ENCODE measurements at places on chromosomes 5 and 9.

- DNase-seq: no peak
These were observed 25.2 kb downstream of the EMB start for GRCh38 chr5:50415912-50416311.

DNA sequence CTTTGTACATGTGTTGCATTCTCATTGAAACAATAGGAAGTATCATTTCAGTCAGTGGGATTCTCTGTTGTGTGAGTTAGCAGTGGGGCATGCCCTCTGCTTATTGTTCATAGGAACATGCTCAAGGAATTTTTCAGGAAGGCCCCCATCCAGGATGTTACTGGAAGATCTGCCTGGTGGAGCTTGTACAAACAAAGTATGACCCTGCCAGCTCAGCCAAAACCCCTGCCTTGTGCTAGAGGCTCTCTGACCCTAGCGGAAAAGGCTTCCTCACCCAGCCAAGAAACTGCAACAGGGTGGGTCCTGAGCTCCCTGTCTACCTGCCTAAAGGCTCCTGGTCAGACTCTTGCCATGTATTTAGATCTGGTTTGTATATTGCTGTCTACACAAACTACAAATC is 43.2 kb downstream of the MRRF start:
- DNase-seq: no peak

- DNase-seq: no peak
These were observed 207.6 kb downstream of the ZNF462 start for GRCh38 chr9:107070586-107070985.

DNA sequence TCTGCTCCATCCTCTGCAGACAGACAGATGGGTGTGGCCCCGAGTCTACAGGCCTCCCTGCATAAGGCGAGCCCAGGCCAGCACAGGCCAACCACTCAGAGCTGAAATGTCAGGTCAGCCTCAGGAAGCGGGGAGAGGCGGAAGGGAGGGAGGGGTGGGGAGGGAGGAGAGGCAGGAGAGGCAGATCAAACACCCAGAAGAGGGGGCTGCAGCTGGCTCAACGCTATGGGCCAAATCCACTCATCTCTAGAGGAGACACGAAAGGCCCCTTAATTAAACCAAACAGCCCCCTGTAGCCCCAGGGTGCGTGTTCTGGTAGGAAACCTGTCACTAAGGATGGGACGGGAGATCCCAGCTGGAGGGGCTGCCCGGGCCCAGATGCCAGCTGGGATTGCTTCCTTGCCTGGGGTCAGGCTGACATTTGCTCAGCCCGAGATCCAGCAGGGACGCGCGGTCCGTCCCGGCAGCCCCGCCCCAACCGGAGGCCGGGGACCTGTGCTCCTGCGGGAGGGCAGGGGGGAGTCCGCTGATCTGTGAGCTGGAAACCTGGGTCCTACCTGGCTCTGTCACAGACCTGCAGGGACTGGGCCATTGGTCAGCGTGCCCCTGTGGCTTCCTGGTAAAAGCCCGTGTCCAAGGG is 97.2 kb upstream of the SARDH start:
- no peak for DNase-seq

DNA sequence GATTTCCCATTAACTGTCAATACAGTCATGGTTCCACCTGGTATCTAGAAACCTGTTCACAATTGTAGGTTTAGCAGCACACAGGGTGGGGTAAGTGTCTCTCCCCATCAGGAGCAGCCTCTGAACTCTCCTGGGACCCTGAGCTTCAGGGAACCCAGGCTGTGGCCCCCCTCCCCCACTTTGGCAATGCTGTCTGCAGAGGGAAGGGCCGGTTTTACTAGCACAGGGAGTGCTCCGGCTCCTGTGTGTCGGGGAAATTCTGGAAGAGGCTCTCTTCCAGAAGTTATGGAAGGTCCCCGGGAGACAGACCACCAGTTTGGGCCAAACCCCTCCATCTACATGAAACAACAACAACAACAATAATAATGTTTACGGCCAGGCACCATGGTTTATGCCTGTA is 9.9 kb downstream of the DAB2IP start:
- DNase-seq: no peak

GRCh38 chr9:91099436-91099835 is 262.3 kb downstream of the AUH start:
- DNase-seq: no peak

DNA sequence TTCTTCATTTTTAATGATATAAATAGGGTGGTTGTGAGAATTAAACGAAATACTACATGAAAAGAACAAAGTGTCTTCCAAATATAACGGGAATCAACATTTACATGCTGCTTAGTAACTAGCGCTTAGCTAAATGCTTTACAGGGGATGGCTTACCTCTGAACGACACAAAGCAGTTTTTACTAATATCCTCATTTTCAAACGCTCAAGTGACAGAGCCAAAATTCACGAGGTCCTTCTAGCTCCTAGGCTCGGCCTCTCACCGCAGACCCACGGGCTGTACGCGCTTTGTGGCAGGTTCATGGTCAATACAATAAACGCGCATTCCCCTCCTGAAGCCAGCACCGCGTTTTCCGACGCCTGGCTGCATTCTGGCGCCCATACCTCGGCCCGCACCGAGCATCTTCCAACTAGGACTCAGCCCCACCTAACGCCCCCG is 442 bp downstream of the ZNF510 start:
- DNase-seq: no peak

GRCh38 chr5:147369742-147370374 is 135.0 kb downstream of the STK32A start:
- no peak for DNase-seq

DNA sequence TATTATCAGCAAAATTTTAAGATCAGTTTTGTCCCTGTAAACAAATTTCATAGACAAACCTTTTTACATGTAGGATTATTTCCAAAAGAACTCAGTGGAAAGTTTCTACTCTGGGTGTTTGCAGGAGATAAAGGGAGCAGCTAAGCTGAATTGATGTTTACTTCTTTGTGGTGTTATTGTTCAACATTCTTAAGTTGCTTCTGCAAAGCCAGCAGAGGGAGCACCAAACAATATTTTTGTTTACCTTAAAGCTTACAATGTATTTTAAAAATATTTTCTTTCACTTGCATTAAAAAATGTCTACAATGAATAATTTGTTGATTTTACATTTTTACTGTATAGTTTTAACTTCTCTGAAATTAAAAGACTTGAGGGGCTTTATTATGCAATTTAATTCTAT is 135.4 kb downstream of the ATG10 start:
- DNase-seq: no peak

DNA sequence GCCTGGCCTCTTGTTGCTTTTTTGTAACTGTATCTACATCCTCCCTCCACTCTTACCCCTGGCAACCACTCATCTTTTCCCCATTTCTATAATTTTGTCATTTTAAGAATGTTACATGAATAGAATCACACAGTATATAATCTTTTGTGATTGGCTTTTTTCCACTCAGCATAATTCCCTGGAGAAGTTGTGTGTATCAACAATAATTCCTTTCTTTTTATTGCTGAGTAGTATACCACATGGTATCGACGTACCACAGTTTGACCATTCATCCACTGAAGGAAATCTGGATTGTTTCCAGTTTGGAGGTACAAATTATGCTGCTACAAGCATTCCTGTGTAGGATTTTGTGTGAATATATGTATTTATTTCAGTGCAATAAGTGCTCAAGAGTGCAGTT is 21.7 kb upstream of the ENTREP1 start:
- DNase-seq: no peak

DNA sequence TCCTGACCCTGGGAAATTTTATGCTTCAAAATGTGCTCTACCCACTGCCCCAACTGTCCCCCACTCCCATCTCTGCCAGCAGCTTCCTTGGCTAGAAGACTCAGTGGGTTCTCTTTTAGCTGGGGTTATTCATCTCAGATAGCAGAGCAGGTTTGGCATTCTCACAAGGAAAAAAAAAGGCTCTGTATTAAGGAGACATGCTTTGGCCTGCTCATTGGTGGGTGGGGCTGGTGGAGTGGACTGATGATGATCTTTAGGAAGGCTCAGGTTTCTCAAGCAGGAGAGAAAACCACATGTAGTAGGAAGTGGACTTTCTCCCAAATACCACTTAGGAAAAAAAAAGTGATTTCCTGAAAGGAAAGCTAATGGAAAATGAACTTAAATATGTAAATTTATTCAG is 279.2 kb upstream of the ZNF462 start:
- no peak for DNase-seq

DNA sequence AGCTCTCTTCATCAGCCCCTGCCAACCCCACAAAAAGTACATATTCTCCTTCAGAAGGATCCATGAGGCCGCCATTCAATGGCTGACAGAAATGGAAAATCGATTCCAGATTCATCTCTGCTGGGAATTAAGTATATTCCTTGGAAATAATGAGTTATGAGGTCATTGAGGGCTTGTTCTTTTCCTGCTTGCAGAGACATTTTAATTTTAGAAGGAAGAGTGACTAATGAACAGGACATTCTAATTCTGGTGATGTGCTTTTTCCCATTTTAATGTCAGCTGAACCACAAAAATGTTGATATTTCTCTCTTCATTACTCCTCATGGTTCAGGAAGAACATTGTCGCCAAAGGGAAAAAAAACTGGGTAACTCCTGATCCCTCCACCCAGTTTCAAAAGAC is 314.0 kb downstream of the PIK3R1 start:
- DNase-seq: no peak

- DNase-seq: no peak
These were observed 13.4 kb upstream of the AFF4 start for GRCh38 chr5:132976852-132977251.

- DNase-seq: no peak
These were observed 292.7 kb upstream of the TARS1 start for GRCh38 chr5:33148076-33148513.

DNA sequence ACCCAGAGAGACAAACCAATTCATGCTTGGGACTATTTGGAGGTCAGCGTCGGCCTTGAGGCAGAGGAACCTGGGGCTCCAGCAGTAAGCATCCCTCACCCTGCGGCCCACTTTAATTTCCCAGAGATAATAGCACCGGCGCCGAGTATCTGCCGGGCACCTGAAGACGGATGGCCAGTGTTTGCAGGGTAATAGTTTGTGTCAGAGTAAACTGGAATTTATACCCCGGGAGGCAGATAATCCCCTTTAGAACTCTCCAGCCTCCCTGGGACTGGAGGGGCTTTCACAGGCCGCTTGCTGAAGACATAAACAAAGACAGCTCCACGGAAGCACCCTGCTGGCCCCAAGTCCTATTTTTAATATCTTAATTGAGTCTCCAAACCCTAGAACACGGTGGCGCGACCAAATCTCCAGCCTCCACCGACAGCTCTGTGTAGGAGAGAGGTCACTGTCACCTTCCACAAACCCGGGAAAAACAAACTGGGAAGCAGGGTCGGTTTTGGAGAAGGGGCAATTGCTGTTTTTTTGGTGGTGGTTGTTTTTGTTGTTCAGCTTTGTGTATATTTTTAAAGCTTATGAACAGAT is 17.4 kb upstream of the FCN1 start:
- no peak for DNase-seq
